ENCODE measurements at places on chromosomes 4 and X. TPM values are rescaled to one million over a fixed set of nuclear protein-coding genes. Genes with fewer than 3 reads are reported as not detected.

- no peak for DNase-seq
These were observed 20.7 kb downstream of the HAND2 start for GRCh38 chr4:173509036-173510001.

HEPH gene
- 8.3 TPM for total RNA-seq

GRCh38 chrX:153848325-153848724, 18.0 kb upstream of the PDZD4 start:
- DNase-seq: no peak

GRCh38 chrX:101450085-101450484, 35.2 kb upstream of the ARMCX4 start:
- no peak for DNase-seq

DNA sequence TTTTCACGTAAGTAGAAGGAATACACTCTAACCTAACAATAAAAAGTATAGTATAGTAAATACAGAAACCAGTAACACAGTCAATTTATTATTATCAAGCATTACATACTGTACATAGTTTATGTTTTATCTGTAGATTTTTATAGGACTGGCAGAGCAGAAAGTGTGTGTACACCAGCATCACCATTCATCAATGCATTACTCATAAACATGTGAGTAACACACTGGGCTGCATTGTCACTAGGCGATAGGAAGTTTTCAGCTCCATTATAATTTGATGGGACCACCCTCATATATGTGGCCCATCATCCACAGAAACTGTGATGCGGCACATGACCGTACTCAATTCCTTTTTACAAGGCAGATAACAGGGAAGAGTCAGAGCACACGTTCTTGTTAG, 137.8 kb upstream of the RBPJ start:
- no peak for DNase-seq

GRCh38 chrX:103722505-103722904, 11.8 kb downstream of the TMEM31 start:
- DNase-seq: no peak

ANOS1 gene
- total RNA-seq: 0.63 TPM

DYNLT3 gene
- total RNA-seq: 24.4 TPM

TSPYL2 gene
- 7.6 TPM for total RNA-seq

DNA sequence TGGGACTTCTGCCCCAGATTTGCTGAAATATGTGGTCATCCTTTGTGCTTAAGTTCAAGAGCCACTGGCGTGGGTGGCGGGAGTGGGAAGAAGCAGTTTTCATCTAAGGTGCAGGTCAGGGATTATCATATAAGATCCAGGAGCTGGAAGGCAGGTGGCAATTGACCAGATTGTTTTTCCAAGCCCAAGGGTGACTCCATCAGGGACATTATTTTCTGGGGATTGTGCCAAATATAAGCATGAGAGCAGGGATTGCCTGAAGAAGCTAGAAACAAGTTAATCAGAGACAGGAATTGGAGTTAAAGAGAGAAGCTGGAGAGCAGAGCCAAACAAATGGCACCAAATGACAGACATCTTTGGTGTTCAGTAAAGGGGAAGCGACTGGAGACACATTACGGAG, 19.4 kb upstream of the SEL1L3 start:
- DNase-seq: no peak

- DNase-seq: no peak
These were observed 245.9 kb downstream of the IDS start for GRCh38 chrX:149259241-149259640.

PRKG2 gene
- total RNA-seq: not detected

DNA sequence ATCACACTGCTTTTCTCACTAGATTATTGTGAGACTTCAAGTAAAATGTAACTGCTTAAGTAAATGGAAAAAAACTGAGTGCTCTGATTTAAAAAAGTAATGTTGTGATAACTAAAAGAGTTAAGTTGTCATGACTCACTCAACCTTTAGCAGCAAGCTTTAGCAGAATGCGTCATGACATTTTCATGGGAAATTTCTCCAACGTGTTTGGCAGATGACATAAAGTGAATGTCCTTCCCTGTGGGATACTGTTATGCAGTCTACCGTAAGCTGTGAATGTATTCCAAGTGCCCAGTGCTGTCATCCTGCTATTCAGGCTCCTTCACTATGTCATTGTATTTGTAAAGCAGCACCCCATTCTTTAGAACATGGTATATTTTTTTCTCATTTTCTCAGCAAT, 136.2 kb downstream of the CPXCR1 start:
- DNase-seq: no peak

FGA gene
- not detected for total RNA-seq

GRCh38 chrX:16827225-16827624, 41.0 kb downstream of the TXLNG start:
- DNase-seq: no peak

- no peak for DNase-seq
These were observed 6.3 kb downstream of the TMEM154 start for GRCh38 chr4:152673489-152673888.

DNA sequence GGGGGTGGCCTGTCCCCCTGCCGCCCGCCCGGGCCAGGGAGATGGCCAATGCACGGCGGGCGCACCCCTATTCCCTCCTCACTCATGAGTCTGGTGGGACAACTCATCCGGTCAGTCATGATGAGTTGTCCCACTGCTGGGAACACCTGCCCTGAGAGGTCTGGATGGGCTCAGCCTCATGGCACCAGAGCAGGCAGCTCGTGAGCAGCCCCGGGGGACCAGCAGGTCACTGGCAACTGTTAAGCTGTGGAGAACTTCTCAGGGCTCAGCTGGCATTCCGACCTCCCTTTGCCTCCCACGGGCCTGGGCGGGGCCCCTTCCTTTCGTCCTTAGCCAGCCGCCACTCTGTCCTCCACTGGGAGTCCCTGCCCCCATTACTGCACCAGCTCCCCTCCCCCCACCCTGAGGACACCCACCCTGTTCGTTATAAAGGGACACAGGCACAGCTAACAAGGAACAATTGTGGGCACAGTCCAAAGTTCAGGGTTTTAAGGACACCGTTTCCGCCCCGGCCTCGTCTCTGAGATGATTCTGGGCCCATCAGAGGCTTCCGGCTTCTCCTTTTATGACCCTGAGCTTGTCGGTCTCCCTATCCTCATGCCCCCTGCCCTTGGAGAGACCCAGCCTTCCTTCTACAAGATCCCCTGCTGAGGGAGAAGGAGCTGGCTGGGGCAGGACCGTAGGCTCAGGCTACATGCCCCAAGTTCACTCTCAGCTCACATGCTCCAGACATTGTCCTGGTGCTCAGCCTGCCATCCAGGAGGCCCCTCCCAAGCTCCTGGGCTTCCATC, 14.6 kb upstream of the KIAA0232 start:
- DNase-seq: no peak

F11 gene
- not detected for total RNA-seq

SATL1 gene
- total RNA-seq: not detected

DNA sequence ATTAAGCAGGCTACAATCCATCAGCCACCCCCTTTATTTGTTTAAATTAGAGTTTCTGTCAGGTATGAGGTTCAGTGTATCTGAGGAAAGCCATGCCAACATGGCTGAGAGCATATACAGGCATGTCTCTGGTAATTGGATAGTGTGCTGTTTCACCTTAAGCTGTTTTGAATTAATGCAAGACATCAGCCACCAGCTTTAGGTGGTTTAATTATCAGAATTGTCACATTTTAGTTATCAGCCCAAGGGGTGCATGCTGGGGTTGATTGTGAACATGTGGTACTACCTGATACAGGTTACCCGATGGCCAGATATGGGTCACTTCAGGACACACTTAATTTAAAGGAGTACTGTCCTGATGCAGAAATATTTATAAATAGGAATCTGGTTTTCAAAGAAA, 353.2 kb upstream of the TENM3 start:
- no peak for DNase-seq

All from dermis microvascular lymphatic vessel endothelial cell (primary cell).